ELF-1 (cell line): ENCODE measurements at places on chromosomes 1 and 21.

- DNase-seq = no peak
Measured at GRCh38 chr1:78165816-78166215, 120.0 kb downstream of the GIPC2 start.

- DNase-seq = no peak
Measured at GRCh38 chr1:204286315-204286714, 72.5 kb upstream of the GOLT1A start.

DNA sequence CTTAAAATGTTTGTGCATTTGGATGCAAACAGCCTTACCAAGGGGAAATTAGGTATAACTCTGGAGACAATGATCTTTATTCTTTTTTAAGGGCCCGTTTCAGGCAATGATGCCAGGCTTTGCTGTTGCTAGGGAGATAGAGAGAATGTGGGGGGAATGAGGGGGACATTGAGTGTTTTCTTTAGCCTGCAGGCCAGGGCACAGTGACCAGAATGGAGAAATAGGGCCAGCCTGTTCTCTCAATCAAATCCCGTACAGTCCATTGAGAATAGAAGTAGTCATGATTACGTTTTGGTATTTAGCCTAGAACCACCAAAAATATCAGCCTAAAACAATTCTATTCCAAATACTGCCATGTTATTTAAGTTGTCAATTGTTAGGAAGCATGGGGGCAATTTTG lies 49.0 kb downstream of the RGS7 start:
- no peak for DNase-seq

DNA sequence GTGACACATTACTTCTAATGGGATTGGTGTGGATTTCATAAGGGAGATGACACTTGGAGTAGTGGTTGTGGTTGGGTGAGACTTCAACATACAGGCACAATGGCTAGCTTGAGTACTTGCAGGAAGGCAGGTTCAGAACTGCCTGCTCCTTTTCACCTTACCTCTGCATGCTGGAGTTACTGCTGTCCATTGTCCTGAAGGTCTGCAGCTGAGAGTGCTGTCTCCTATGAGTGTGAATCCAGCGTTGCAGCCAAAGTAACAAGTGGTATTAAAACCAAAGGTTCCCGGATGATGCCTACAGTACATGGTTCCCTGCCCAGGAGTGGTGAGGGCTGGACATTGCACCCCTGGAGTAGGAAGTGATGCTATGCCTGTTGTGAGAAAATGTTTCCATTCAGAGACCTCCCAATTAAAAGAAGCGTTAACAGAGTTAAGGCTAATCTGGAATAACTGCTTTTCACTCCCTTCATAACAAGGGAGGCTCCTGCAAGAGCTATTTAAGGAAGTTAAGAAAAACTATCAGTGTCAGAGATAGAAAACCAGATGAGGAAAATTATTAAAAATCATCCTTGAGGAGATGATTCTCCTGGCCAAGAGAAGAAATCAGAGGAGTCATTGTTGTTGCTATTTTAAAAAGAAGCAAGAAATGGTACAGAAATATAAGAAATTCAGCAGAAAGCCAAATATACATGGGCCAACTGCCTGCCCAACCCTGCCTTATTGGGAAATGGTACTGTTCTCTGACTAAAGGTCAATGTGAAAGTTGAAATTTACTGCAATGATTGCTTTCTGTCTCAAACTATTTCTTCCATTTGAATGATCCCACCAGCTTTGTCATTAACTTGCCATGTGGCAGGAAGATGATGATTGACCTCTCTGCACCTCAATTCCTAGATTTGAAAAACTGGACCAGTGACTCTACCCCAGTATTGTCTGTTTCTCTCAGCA lies 9.8 kb upstream of the F5 start:
- peak; percentile 56 for DNase-seq

- no peak for DNase-seq
Measured at GRCh38 chr1:205303247-205303888, 18.2 kb downstream of the NUAK2 start.

- DNase-seq = no peak
Measured at GRCh38 chr1:42392967-42393848, 12.6 kb downstream of the RIMKLA start.

- DNase-seq = no peak
Measured at GRCh38 chr1:228148196-228148861, 1.4 kb upstream of the GJC2 start.
